Immature natural killer cell (primary cell): ENCODE measurements at places on chromosomes 1 and 21. TPM values are rescaled to one million over a fixed set of nuclear protein-coding genes. Genes with fewer than 3 reads are reported as not detected.

GRCh38 chr1:82337635-82338034 is 536.9 kb downstream of the ADGRL2 start:
- DNase-seq = no peak

GRCh38 chr1:231116738-231117137 is 45.1 kb upstream of the TRIM67 start:
- no peak for DNase-seq

DNA sequence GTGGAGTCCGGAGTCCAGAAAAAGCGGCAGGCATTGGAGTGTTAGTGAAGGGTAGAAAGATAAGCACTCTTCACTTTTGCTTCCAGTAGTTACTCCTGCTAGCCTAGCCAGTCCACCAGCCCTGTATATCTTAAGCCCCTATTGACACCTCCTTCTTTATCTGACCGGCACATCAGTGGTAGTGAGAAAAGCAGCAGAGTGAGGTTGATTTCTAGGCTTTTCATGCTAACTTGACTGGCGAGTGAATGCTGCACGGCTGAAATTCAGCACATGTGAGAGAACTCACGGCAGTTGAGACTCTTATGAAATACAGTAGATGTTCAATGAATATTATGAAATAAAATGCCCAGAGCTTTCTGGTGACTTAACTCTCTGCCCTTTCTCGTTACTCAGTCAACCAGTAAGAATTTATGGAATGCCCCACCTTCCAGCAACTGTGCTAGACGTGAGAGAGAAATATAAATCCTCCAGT is 128.2 kb downstream of the CACHD1 start:
- DNase-seq = no peak

DNA sequence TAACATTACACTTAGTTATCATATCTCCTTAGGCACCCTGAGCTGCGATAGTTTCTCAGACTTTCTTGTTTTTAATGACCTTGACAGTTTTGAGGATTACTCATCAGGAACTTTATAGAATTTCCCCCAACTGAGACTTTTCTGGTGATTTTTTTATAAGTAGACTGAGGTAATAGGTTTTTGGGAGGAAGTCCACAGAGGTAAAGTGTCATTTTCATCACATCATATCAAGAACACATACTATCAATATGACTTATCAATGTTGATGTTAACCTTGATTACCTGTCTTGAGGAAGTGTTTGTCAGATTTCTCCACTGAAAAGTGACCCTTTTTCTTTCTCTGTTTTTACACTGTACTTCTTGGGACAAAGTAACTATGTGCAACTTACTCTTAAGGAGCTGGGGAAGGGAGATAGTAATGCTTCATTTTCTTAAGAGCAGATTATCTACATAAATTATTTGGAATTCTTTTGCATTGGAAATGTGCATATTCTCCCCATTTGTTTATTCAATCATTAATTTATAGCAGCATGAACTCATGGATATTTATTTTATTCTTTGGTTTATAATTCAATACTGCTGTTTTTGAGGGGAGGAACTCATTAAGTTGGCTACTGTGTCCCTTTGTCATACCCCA is 72.8 kb upstream of the HSD17B7 start:
- no peak for DNase-seq

DNA sequence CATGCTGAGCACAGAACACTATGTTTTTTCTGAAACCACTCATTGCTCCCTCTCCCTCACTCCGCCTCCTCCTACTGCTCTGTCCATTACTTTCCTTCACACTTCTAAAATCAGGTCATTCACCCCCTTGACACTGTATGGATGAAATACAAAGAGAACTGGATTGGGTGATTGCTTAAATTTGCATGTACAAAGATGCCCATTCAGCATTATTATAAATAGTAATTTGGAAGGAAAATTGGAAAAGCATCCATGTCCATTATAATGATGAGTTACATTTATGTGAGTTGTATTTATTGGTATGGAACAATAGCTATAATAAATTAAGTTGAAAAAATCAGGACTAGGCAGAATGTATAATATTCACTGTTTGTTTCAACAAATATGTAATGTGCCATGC is 83.7 kb downstream of the PLD5 start:
- no peak for DNase-seq

DNA sequence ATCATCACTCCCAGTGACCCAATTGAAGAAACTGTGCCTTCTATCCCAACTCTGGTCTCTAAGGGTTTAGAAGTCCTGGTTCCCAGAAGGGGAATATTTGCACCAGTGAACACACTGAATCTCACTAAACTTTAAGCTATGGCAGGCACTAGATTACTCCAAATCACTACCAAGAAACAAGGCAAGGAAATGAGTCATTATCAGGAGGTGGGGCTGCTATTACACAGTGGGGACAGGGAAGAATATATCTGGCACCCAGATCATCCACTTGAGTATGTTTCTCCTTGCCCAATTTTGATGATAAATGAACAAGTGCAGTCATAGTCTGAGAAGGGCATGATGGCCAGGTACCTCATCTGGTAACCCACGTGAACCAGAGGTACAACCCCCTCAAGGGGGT is 7.0 kb downstream of the MRPL9 start:
- DNase-seq = no peak

DNA sequence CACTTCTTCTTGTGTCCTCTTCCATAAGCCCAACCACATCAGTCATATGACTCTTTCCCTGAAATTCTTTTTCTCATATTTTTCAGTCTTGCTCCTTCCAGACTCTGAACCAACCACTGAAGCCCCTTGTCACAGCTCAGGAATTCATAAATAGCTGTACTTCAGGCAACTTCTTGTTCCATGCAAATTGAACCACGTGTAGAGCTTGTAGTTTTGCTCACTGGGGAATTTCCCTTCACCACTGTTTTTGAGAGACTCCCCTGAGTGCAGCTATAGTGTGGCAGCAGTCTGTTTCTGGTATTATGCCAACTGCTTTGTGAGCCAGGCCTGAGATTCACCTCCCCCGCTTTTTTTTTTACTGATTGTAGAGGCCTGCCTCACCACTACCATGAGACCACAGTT is 150.3 kb upstream of the SPAG17 start:
- DNase-seq = no peak

GRCh38 chr21:32336711-32337110 is 38.1 kb downstream of the MRAP start:
- no peak for DNase-seq

- DNase-seq = no peak
Observed at GRCh38 chr1:62682531-62682930, 5.7 kb downstream of the DOCK7 start.

DNA sequence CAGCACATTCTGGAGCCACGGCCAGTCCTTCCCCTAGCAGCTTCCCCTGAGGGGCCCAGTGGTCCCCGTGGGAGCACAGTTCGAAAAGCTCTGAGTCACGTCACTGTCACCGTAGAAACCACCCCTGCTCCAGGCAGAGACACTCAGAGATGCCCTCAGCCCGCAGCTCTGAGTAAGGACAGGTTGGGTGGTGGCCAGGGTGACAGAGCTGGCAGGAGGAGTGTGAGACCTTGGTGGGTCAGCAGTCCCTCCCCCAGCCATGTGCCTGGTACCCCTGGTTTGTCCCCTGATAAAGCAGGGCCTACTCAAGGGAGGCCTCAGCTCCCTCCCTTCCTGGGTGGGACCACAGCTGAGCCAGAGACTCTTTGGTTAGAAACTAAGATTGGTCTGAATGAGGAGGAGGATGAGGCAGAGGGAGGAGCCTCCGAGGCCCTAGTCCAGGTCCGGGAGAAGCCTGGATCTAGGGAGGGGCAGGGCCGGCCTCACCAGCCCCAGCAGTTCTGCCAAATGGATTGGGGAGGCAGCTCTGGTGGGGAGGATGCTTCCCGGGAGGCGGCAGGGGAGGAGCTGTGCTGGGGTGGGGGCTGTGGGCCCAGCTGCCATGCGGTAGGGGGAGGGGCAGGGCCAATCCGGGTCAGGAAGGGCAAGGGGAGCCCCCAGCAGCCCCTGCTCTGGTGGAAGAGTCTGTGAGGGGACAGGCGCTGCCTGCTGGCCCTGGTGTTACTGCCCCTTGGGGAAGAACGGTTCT is 55.2 kb downstream of the SLC9A1 start:
- peak; percentile 51 for DNase-seq

DNA sequence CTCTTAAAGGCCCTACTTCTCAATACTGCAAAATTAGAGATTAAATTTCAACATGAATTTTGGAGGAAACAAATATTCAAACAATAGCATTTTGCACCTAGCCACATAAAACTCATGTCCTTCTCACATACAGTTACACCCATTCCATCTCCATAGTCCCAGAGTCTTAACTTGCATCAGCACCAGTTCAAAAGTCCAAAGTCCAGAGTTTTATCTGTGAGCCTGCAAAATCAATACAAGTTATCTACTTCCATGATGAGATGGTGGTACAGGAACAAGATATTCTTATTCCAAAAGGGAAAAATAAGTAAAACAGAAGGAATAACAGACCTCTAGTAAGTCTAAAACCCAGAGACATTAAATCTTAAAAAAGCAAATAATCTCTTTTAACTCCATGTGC is 686.0 kb upstream of the ADGRL4 start:
- no peak for DNase-seq

GRCh38 chr1:47886141-47886540 is 111.0 kb downstream of the TRABD2B start:
- no peak for DNase-seq

- DNase-seq = no peak
Observed at GRCh38 chr1:98704474-98704873, 43.0 kb downstream of the SNX7 start.

GRCh38 chr1:221911714-221912113 is 169.8 kb upstream of the DUSP10 start:
- DNase-seq = no peak

Gene TNFAIP8L2
- 69.2 TPM for polyA plus RNA-seq

Gene CNR2
- 7.4 TPM for polyA plus RNA-seq

Gene RASAL2
- not detected for polyA plus RNA-seq

Gene MROH9
- not detected for polyA plus RNA-seq

Gene DCDC2B
- not detected for polyA plus RNA-seq

Gene CGN
- polyA plus RNA-seq = 0.87 TPM

Gene DONSON
- 2.3 TPM for polyA plus RNA-seq

Gene LPAR3
- polyA plus RNA-seq = not detected
